Left lung (tissue), 14 donors: ENCODE measurements at places on chromosomes 11 and 22. TPM values are rescaled to one million over a fixed set of nuclear protein-coding genes. Genes with fewer than 3 reads are reported as not detected.

FUT4 gene
- total RNA-seq = 6.2 TPM

OVOL1 gene
- 0.41 TPM for total RNA-seq

BATF2 gene
- total RNA-seq = 8.1 TPM

E2F8 gene
- 2.3 TPM for total RNA-seq

MAP6 gene
- total RNA-seq = 5.9 TPM

RBMXL2 gene
- total RNA-seq = not detected

DNA sequence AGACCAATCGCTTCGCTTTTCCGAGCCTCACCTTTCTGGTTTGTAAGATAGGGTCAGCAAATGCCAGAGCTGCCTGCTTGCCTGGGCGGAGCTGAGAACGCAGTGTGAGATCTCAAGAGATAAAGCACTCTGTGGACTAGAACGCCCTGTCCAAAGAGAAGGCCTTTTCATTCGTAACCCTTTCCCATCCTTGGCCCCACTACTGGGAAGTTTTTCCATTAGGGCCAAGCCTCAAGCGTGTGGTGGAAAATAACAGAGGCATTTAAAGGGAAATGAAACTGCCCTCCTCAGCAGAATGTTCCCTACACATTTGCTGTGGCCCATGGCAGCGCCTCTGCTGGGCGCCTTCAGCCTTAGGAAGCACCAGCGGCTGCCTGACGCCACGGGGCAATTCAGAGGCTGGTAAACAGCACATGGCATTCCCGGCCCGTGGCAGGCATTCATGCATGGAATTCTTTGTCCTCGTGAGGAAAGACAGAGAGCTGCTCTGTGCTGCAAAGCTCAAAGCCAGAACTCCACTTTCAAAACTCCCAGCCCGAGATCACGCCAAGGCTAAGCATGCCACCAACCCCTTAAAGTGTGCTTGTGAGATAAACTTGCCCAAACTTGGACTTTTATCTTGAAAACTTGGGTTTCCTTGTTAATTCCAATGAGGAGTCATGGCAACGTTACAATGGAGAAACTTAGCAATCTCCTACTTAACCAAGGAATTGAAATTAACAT, 38.1 kb downstream of the AHNAK start:
- peak; percentile 79 for DNase-seq

DNA sequence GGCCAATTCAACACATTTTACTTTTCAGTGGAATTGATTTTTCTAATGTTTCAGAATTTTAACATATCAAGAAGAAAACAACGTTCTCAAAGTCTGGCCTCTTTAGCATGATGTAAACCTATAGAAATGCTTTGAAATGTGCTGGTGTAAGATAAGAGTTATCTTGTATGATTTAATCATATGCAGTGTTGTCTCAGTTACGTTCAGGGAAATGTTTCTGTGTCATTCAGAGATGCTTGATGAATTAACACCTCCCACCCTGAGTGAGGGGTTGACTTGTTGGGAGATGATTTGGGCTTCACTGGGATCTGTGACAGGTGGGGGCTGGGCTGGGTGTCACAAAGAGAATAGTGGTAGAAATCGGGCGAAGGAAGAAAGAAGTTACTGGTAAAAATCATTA, 15.7 kb upstream of the MYO18B start:
- DNase-seq = no peak

DNA sequence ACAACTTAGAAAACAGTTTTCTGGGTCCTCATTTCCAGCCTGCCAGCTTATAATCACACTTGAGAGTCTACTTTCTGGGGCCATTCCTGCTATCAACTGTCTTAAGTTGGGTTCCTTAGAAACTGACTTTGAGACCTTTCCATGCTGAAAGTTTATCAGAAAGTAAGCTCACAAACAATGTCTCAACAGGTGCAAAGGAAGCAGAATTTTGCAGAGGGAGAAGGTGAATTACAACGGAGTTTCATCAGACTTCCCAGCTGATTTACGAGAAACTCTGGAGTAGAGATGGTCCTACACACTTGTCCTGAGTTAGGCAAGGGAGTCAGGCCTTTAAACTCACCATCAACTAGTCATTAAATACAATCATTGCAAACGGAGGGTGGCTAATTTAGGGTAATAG, 4.7 kb upstream of the OR52I2 start:
- DNase-seq = no peak

GRCh38 chr11:27282806-27283205, 80.2 kb downstream of the CCDC34 start:
- no peak for DNase-seq

GRCh38 chr11:118213781-118214180, 11.0 kb downstream of the JAML start:
- DNase-seq = no peak

- DNase-seq = no peak
Measured at GRCh38 chr11:93694557-93694956, 33.1 kb downstream of the CEP295 start.

DNA sequence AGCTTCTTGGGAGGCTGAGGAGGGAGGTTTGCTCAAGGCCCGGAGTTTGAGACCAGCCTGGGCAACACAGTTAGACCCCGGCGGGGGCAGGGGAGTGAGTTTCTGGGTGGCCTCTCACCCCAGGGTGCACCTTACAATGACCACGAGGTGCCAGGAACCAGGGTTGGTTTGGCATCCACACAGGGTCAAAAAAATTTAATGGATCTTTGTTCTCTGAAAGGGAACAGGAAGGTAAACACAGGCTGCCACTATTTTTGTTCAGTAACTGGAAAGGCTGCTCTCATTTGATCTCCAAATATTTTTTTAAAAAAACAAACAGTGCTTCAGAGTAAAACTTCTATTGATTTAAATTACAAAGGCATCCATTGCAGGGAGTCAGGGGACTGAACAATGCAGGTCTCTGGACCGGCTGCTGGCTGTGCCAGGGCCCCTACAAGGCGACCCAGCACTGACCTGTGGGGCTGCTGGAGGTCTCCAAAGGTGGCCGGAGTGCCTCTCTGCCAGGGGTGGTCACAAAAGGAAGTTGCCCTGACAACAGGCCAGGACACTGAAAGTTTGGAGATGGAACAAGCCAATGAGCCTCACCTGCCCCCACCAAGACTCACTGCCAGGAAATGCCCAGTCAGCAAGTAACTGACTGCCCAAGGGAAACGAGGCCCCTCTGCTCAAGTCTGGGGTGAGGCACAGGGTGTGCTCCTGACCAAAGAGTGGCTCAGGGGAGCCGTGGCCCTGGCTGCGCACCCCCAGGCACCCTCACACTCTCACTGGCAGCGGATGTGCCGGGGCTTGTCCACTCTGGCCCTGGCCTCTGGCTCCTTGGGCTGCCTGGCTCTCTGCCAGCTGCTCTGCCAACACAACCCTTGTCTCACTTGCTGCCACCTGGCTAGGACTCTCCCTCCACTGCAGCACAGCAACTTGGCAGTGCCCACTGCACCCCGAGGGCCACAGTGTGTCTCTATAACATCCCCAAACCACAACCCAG, 51.8 kb downstream of the ARFGAP3 start:
- DNase-seq = peak; percentile 84

DNA sequence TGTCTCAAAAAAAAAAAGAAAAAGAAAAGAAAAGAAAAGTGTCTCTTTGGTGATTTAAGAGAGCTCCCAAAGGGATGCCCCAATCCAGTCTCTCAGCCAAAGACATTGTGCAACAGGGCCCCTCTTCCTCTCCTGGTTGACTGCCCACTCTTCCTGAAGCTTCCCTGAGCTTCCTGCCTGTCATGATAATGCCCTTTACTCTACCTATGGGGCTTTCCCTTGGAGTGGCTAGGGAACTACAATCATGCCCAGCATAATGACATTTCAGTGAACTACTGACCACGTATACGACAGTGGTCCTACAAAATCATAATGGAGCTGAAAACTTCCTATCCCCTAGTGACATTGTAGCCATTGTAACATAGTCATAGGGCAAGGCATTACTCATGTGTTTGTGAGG, 118.0 kb downstream of the RASSF10 start:
- DNase-seq = no peak

- DNase-seq = no peak
Measured at GRCh38 chr11:33379947-33380346, 122.8 kb downstream of the HIPK3 start.

DNA sequence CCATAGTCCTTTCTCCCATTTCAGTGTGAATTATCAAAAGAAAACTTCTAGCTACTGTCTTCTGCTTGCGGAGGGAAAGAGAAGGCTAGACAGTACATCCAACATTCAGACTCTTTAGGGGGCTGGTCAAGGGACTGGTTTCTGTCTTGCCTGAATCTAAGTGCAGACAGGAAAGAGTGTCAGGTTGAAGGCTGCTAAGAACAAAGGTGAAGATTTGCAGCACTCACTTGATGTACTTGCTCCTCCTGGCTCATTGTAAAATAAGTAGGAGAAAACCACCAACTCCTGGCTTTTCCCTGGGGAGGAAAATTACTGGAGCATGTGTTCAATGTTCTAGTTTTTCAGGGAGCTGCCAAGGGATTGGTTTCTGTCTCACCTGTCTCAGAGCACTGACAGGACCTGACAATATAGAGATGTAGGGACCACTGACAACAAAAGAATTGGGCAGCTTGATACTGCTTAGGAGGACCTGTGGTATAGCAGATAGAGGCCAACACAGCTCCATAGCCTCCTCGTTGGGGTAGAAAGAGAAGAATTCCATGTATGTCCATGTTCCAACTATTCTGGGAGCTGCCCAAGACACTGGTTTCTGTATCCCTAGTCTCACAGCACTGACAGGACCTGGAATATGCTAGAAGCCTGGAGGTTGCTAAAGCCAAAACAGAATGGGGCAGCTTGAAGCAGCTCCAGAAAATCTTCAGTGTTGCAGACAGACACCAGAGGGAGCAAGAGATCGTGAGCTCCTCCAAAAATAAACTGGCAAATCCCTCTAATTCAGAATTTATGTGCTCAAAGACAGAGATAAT, 39.7 kb upstream of the MMP12 start:
- no peak for DNase-seq

DNA sequence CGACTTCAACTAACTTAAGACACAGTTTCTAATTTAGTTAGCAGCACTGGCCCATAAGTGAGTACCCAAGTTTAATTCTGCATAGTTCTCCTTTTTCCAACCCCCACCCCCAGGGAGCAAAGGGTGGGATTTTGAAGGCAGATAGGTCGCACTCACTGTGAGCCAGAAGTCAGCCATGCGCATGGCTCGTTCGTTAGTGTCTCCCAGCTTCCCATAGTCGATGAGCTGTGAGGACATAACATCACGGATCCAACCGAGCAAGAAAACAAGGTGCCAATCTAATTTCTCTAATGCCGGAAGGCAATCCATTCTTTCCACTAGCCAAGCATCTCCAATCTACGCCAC, 577 bp downstream of the MRPL17 start:
- DNase-seq = no peak

DNA sequence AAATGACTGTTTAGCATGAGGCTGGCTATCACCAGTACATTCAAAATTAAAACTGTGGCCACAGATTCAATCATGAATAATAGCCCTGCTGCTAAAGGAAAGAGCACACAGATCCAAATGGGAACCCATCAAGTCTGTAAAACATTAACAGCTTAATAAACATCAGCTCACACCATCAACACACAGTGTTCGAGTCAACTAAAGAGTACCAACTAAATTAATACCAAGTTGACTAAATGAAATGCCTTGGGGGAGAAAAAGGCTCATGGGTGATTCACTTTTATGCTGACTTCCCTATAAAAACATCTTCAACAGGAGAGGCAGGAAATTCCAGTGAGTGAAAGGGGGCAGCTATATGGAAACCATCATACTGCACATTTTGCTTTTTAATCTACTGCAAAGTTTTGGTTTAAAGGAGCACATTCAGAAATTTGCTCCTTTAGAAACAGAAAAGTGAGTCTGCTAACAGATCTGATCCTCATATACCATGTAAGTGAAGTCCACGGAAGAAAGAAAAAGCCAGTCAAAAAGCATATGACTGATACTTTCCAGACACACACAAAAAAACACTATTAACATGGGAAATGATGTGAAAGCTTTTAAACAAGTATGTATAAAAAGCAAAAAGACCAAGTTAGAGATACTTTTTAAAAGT, 16.3 kb downstream of the LGR4 start:
- DNase-seq = no peak

DNA sequence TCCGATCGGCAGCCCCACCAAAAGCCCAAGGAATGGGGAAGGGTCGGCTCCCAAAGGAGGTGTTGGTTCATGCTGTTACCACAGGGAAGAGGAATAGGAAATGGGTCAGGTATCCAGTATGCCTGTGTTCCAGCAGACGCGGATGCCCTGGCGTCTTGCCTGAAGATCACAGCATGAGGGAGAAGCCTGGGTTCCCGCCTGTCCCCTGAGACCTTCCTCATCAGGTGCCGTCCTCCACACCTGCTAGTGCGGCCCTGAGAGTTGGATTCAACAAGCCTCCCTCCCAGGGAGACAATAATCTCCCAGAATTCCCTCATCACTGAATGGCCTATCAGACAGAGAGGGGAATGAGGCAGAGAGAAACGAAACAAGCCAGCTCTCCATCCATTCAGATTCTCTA, 92.2 kb downstream of the SPATA19 start:
- no peak for DNase-seq

DNA sequence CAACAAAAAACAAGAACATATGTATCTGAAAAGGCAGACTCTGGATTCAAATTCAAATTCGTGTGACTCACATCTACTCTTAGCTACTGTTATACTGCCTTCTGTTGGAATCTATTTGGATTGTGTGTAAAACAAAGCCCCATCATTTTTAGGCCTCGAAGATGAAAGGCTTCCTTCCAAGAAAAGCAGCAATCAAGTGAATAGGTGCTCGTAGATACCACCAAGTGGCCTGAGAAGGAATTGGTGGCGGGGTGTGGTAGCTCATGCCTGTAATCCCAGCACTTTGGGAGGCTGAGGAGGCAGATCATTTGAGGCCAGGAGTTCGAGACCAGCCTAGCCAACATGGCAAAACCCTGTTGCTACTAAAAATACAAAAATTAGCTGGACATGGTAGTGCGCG, 4.2 kb downstream of the GRAMD1B start:
- no peak for DNase-seq

- DNase-seq = no peak
Measured at GRCh38 chr11:46541593-46542371, 52.0 kb downstream of the AMBRA1 start.
